Dermis blood vessel endothelial cell (primary cell): ENCODE measurements at places on chromosomes 1 and 21. TPM values are rescaled to one million over a fixed set of nuclear protein-coding genes. Genes with fewer than 3 reads are reported as not detected.

IGSF9 gene
- not detected in 2 replicates for total RNA-seq

ACTN2 gene
- 0.09 TPM in 1 of 2 replicates, not detected in the other for total RNA-seq

NCMAP gene
- total RNA-seq = not detected in 2 replicates

- no peak for DNase-seq
Observed at GRCh38 chr1:115337633-115338456, at the start of gene NGF. Gene NGF, minus strand, starts transcription at chr1:115338249. Its CDS starts 51,454 bp downstream, at chr1:115286795.

CCDC27 gene
- not detected in 2 replicates for total RNA-seq

SPRR2G gene
- total RNA-seq = not detected in 2 replicates

DNA sequence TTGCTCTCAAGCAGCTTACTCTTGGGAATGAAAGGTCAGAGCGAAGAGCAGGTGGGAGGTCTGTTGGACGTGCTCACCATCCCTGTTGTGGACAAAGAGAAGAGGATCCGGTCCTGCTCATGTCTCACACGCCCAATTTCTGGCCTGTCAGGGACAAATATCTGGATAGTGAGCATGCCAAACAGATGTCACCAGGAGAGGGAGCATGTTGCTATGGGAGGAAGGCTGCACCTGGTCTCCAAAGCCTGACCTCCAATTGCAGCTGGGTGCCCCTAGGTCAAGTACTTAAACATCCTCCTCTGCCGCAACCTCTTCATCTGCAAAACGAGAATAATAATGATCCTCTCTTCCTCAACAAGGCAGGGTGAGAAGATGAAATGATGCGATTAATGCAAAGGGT is 53.4 kb downstream of the DMRTA2 start:
- DNase-seq = peak; percentile 36

- DNase-seq = no peak
Observed at GRCh38 chr1:85047472-85048295, 616 bp downstream of the MCOLN3 start.

DNA sequence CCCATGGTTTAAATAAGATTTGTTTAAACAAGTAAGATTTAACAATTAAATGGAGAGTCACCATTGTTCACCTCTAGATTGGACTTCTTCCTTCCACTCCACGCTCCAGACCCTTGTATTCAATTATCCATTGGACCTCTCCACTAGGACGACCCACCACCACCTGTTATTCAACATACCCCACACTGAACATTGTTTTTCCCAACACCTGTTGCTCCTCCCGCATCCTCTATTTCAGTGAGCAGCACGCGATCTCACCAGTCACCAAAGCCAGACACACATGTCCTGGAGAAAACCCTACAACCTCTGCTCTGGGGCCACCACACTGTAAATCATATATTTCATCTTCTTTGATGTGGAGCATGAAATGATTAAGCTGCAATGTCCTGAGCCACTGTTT is 28.6 kb downstream of the ATP8B2 start:
- DNase-seq = no peak

GRCh38 chr1:76209648-76210047 is 135.1 kb downstream of the ST6GALNAC3 start:
- DNase-seq = no peak

CKS1B gene
- total RNA-seq = 49.0 and 89.3 TPM in 2 replicates

CHML gene
- 13.1 and 22.0 TPM in 2 replicates for total RNA-seq

GRCh38 chr1:75967719-75968118 is 35.5 kb upstream of the ASB17 start:
- DNase-seq = no peak

OPTC gene
- total RNA-seq = not detected in 2 replicates

DNA sequence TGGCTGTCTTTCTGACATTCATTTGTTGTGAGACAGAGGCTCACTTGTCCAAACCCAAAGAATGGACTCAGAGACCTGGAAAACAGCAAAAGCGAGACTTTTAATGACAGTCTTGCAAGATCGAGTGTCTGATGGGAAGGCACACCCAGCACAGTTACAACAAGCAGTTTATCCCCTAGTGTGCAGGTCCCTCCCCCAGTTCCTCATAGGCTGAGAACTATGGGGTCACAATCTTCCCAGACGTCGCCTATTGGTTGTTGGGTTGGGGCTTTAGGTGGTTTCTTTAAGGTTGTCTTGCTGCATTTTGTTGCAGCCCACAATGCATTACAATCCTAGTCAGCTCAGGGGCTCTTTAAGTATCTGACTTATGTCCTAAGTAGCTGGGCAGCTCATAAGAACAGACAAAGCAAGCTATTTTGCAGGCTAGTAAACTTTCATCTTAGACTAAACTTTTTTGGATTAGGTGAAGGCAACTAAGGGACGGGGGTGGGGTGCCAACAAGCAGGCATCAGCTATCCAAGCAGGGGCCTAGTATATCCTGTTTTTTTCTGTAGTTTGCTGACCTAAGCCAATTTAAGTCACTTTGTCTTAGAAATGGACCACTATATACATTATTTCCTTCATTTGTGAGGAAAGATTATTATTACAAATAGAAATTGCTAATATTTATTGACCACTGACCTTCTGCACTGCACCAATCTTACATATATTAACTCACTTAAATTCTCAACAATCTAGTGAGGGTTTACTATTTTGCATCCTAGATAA is 151.8 kb downstream of the SETD4 start:
- no peak for DNase-seq
